RWPE1 (cell line): ENCODE measurements at places on chromosomes 6 and 20.

GRCh38 chr20:62787321-62787720, 9.0 kb upstream of the MRGBP start:
- no peak for DNase-seq

DNA sequence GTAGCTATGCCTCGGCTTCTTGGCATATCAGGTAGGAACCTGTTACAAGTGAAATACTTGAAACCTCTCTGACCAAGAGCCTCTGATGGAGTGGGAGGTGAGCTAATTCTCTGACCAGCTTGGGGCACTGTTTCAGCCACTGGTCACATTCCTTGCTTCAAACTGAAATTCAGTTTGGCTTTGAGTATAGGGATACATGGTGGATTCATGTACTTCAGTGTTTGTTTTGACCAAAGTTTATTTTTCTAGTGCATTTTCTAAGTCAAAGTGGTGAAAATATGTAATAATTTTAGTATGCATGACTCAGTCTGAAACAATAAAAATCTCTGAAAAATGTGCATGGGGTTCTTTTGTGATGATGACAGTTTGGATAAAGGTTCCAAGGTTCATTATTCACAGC, 18.6 kb downstream of the TTPAL start:
- no peak for DNase-seq

GRCh38 chr6:16089232-16090062, 39.4 kb upstream of the MYLIP start:
- no peak for DNase-seq

GRCh38 chr6:10792101-10792500, 44.5 kb downstream of the TMEM14B start:
- no peak for DNase-seq

DNA sequence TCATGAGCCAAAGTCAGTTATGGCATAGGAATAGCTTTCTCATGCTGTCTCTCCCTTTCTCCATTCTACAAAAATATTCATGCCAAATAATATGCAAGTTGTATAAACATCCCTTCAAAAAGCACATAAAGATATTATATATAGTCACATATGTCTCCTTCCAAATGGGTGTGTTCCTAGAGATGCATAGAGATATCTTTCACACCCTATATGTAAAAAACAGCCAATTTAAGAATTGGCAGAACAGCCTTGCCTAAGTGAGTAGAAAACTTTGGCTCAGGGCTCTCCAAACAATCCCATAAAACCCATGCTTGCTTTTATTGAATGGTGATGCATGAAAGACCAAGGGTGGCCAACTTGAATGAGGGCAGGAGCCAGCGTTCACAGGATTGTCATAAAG, 274.7 kb upstream of the SUPT3H start:
- no peak for DNase-seq

DNA sequence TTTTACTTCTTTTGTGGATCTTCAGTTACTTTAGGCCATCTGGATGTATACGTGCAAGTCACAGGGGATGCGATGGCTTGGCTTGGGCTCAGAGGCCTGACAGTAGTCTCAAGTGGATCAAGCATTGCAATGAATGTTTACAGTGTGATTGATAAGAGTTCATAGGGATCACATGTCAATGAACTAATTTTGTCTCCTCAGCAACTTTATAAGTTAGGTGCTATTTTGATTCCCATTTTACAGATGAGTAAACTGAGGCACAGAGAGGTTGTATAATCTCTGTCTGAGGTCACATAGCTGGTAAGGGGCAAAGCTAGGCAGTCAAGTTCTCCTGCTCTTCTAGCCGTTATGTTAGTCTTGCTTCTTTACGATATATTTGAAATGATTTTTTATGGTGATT, 13.5 kb downstream of the MEI4 start:
- no peak for DNase-seq

DNA sequence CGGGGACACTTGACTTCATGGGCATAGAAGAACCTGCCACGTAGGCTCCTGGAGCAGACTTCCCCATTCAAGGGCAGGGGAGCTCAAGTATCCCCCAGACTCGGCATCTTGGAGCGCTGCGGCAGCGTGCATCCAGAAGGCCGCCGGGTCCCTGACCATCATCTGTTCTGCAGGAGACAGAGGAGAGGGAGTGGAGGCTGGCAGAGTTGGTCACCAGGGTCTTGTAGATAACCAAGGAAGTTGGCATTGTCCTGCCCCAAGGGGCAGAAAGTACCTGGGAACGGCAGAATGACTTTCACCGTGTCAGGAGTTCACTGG, 82.8 kb downstream of the TCP11 start:
- no peak for DNase-seq

- no peak for DNase-seq
These were observed 194.0 kb downstream of the PKHD1 start for GRCh38 chr6:51893366-51893765.

GRCh38 chr6:56520218-56520617, 122.5 kb downstream of the DST start:
- no peak for DNase-seq

GRCh38 chr6:26569433-26569764, 27.4 kb upstream of the ABT1 start:
- no peak for DNase-seq

- DNase-seq: no peak
These were observed 58.3 kb downstream of the WDR27 start for GRCh38 chr6:169643521-169643920.

DNA sequence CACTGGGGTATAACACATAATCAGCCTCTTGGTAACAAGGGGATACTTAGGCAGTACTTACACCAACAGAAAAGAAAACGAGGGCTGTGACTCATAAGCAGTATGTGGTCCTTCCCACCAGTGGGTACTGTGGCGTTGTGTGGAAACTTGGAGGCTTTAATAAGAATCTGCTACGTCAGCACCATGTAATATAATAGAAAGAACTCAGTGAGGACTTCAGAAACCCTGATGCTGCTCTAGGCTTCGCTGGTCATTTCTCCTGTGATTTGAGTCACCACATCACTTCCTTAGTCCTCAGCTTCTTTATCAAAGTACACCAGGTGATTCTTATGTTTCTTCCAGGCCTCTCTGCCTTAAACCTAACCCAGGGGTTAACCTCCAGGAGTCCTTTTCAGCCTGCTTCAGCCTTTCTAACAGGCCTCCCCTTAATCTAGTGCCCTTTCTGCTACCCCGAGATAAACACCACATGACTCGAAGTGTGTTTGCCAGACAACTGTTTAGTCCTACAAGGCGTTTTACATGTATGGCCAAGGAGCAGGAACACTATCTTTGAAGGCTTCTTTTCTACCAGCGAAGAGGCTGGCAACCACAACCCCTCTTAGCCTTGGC, 68.5 kb downstream of the FYN start:
- no peak for DNase-seq

DNA sequence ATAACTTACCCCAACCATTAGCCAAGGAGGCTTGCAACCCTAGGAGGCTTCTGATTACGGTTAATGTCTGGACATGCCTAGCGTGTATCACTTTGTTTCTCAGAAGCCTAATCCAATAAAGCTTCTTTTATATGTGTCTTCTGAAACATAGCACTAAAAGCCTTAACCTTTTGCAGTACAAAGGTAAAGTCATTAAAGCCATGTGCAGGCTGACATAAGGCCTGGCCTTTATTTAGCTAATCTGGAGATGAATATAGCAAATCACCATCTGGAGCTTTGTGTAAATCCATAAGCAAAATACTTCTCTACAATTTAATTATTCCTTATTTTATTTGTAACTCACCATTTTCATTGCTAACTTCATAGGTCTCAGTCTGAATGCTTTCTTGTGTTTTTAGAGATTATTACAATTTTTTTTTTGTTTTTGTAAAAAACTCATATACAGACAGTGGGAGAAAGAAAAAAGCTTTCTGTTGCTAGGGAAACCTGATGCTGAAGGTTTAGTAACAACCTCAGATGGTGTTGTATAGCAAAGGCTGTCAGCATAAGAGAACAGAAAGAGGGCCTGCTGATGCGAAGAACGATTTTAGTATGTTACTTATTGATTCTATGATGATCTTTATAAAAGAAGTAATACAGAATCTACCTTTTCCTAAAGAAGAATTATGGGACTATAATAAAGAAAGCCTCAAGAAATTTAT, at the start of gene EYS:
EYS (minus strand) TSS at position 101 of the 701 bp plus-strand sequence. CDS start 211,816 bp downstream, outside the sequence.
- no peak for DNase-seq

GRCh38 chr20:36090223-36090622, 64.3 kb upstream of the EPB41L1 start:
- no peak for DNase-seq

DNA sequence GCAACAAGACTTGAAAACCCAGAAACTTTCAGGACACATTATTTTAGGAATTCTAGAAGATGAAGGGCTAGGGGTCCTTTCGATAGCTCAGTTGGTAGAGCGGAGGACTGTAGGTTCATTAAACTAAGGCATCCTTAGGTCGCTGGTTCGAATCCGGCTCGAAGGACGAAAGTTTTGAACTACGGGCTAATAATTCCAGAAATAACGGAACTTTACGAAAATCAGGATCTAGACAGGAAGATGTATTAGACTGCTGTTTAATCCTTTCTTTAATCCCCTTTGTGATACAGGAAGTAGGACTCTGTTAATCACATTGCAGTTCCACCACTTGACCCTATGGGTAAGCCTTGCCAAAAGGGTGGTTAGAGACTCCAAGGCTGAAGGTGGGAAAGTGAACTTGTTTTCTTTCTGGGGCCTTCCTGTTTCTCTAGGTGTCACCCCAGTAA, 21.2 kb upstream of the ABT1 start:
- no peak for DNase-seq

- DNase-seq: no peak
These were observed 4.0 kb downstream of the SOD2 start for GRCh38 chr6:159689001-159689400.

GRCh38 chr6:142903812-142904211, 41.2 kb downstream of the HIVEP2 start:
- no peak for DNase-seq

GRCh38 chr6:6994796-6995195, 113.0 kb upstream of the RREB1 start:
- DNase-seq: no peak

DNA sequence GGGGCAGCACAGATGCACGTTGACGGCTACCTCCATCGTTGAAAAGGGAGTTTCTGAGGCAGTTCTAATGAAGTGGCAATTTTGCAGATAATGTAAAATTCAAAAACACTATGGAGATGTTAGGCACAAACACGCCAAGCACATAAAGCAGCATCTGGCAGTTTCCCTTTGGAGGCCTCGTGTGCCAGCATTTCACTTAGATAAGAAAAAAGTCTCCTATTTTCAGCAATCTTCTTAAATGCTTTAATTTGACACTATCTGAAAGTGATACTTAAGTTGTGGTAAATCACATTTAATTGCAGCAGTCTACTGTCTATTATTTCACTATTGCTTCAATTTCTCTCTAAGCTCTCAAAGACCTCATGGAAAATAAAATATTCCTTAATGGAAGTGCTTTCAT, 125.3 kb upstream of the PROKR2 start:
- no peak for DNase-seq

DNA sequence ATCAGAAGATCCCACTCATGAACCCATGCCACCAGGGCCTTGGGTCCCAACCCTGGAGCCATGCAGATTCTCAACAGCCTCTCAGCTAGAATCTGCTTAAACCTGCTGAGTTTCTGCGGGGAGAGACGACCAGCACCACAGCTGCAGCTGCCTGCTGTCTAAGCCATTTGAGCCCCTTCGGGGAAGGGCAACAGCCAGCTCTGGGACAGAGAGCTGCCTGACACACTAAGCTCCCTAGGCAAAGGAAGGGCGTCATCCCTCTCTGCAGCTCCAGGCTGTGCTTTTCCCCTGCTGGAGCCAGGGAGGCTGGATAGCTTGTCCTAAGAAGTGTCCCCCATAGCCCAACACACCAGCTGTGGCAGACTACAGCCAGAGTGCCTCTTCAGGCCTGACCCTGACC, 182.5 kb downstream of the OTOR start:
- DNase-seq: no peak

DNA sequence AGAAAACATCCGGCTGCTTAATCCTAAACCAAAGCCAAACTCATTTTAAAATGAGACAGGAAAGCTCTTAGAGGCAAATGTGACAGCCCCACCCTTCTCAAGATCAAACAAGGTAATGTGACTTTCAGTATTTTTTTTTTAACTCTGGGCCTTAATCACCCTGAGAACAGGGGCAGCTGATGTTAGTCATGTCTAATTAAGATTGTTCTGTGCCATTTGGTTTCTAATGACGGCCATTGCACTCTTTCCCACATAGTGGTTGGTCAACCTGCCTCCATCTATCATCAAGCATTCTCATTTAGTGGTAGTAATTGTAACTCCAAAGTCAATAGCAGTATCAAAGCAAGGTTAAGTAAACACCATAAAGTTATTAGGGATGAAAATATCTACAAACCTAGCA, 191.6 kb upstream of the EXOC2 start:
- no peak for DNase-seq

- DNase-seq: no peak
These were observed 355.1 kb downstream of the HAO1 start for GRCh38 chr20:7585126-7585679.

- no peak for DNase-seq
These were observed 93.8 kb upstream of the POPDC3 start for GRCh38 chr6:105273589-105273988.

DNA sequence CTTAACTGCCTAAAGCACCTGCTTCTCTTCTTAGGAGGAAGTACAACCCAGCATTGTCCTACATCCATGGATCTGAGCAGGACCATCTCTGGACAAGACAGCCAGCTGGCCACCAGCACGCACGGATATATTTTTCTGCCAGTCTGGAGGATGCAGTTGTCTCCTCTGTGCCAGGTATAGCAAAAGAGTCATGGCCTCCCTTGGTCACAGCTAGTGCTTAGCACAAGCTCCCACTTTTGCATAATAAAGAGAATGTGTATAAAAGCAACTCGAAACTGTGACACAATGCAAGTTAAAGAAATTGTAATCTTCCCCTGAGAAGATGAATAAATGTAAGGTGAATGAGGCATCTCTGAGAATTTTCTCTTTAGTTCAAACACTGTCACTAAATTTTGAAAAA, 267.8 kb upstream of the MANEA start:
- no peak for DNase-seq

DNA sequence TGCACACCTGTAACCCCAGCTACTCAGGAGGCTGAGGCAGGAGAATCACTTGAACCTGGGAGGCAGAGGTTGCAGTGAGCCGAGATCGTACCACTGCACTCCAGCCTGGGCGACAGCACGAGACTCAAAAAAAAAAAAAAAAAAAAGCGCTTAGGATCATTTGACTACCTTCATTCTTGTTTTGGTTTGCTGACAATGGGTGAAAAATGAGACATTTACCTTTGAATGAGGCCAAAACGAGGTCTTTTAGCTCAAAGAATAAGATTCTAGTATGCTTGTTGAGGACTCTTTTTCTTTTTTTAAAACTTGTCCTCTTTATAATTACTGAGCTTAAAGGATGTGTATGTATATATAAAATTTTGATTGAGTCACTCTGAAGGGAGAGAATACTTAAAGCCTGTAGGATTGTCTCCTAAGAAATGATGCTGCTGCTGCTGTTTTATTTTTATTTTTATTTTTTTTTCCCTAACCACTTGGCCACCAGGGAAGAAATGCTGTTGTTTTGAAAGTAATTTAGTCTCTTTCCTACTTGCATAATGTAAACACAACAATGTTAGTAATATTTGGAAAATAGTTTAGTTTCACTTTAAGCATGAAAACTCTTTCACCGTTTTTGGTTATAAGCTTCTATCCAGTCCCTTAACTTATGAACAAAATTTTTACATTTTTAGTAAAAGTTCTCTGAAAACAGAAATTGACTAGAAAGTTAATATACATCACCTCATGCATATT, 7.9 kb downstream of the UBR2 start:
- no peak for DNase-seq
